ENCODE measurements at places on chromosomes 6 and 20.

GRCh38 chr6:148864941-148865340 is 118.1 kb downstream of the UST start:
- DNase-seq = no peak

DNA sequence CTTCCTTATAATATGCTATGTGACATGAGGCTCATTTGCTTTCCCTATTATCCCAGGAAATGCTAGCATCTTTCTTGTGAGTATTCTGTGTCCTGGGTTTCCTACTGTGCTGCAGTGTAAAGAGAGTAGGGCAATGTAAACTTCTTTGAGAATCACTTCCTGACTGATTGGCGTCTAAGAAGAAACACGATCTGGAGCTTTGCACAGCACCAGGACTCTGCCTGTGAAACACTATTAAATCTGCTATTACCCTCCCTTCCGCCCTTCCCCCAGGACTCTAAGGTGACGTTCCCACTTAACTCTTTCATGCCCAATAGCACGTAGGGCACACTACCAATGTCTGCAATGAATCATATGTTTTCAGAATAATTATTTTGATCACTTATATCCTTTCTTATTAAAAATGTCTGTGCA is 607.3 kb upstream of the CITED2 start:
- DNase-seq = peak; percentile 41

DNA sequence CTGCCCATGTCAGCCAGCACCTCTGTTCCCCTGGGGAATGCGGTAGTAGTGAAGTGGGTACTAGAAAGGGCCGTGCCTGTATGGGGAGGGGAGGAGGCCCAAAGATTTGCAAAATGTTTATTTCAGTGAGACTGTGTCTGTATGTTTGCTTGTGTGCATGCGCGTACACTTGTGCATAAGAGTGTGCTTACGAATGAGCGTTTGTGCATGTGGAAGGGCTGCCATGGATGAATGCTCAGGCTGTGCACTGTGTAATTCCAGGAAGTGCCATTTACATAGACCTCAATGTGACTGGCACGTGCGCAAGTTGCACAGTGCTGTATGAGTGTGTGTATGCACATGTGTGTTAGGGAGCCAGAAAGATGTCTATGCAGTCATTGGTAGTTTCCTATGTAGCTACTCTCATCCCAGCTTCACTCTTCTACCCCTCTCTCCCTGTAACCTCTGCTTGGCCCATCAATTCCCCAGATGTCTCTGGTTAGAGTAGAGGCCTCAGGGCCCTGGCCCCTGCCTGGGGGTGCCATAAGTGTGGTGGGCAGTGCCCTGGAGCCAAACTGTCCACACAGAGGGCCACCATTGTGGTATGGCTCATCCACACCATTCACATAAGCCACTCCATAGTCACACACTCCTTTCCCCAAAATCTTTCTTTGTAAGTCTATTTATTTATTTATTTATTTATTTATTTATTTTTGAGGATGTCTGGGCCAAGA is 26.8 kb upstream of the SLC22A7 start:
- no peak for DNase-seq

GRCh38 chr20:46701556-46701955 is 7.9 kb upstream of the SLC2A10 start:
- no peak for DNase-seq

GRCh38 chr20:1994627-1995026 is 769 bp upstream of the PDYN start:
- DNase-seq = no peak

DNA sequence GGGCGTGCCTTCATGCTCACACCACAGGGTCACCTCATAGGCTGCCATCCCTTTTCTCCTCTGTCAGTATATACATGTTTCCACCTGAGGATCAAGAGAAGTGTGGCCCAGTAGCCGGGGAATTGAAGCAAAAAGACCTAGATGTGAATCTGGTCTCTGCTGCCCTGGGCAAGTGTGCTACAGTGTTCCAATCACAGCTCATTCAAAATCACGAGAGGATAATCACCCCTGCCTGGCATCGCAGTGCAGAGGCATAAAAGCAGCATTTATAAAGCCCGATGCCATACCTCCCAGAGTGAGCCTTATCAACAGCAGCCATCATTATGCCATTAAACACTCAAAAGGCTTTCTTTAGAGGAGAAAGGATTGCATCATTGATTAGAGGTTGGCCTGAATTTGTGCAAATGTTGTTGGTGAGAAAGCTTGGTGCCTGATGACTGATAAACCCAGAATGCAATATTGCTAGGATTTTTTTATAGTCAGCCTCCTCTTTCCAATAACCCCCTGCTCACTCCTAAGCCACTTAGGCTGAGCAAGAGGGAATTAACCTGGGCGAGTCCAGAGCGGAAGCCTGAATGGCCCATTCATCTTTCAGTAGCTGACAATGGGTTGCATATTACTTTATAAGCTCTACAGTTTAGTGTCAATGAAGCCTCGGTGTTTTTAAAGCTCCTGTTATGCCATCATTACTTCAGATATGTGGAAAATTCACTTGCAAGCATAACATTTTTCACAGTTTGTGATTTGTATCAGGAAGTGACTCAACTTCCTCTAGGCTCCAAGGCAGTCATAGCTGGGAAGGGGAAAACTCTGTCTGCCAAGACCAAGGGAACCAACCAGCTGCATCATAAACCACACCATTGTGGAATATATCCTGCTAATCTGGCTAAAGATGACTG is 92.5 kb upstream of the NXT1 start:
- DNase-seq = peak; percentile 68

DNA sequence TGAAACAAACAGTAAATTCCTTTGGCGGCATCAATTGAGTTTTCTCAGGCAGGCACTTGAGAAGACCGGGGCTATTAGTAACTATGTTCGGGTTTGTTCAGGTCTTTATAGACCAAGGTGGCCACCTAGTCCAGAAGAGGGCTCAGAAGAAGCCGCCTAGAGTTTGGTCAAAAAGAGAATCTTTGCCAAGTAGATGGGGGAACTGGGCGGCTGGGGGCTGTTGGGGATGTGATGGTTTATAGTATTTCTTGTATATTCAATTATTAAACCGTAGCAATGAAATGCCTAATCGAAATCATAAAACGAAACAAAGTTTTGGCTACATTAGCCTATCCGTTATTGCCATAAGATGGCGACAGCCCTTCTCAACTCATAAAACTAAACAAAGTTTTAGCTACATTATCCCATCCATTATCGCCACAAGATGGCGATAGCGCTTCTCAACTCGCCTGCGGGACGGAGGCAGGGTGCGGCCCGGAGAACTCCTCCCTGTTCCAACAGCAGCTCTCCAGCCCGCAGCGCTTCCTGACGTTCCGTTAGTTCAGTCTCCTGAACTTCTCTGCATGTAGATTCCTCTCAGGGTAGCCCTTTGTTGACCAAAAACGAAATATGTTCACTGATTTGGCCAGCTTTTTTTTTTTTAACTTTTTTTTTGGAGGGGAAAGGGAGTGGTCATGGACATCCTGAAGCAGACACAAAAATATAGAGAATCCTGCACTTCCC is 120.5 kb upstream of the PRSS16 start:
- no peak for DNase-seq

- DNase-seq = no peak
These were observed 7.6 kb downstream of the CDKN1A start for GRCh38 chr6:36685926-36686667.

GRCh38 chr20:10347086-10347880 is 86.7 kb downstream of the MKKS start:
- no peak for DNase-seq

DNA sequence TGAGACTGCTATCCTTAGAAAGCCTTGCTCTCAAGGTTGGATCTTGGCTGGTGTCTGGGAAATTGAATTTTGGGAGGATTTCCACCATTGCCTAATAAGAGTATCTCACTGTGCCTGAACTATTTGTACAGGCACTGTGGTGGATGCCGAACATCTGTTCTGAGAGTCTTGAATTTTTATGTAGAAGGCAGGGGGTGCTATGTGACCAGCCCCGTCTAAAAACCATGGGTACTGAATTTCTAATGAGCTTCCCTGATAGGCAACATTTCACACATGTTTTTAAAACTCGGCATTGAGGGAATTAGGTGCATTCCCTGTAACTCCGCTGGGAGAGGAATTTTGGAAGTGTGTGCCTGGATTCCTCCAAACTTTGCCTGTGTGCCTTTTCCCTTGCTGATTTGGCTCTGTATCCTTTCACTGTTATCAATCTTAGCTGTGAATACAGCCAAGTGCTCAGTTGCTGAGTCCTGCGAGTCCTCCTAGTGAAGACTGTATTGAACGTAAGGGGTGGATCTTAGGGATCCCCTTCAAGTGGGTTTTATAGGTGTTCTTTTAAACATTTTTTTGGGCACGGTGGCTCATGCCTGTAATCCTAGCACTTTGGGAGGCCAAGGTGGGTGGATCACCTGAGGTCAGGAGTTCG is 27.6 kb upstream of the SCAF8 start:
- no peak for DNase-seq

DNA sequence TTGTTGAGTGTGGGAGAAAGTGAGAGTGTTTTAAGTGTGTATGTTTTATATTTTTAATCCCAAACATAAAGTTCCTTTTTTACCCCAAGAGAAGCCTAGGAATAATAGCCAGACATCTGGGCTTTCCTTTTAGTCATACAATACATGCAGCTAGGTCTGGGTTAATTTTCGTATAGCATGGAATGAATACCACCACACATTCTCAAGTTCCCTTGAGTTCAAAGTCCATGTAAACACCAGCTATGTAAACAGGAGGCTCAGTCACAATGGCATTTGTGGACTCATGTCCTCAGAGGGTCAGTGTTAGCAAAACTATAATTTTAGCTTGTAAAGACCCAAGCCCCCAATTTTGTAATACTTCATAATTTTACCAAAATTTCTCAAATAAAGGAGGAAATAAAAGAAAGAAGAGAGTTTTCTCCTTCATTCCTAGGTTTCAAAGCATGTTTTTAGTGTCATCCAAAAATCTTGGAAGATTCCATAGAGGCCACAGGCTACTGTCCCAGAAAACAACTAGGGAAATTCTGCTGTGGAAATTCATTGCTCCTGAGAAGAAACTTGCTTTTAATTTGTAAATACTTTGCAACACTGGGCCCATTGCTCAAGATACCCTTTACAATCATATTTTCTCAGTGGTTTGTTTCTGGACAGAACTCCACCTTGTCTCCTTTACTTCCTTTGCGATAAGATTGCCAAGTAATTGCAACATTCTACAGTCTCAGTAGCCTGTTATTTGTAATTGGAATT is 671.2 kb downstream of the COL12A1 start:
- no peak for DNase-seq

DNA sequence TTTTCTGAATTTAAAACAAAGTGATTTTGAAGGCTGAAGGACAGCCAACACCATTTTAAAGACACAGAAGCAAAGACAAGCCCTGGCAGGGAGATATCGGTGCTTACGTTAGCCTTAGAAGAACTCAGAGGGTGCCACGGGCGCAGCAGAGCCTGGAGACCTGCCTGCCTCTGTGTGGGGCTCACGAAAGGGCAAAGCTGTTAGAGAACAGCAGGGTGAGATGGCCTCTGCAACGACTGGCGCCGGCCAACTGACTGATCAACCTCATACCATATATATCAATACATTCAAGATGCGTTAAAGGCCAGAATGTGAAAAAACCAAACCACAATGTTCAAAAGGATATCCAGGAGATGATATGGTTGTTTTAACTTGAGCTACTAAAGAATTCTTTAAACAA is 151.0 kb upstream of the RPS6KA2 start:
- no peak for DNase-seq

- no peak for DNase-seq
These were observed 123.6 kb upstream of the LRFN2 start for GRCh38 chr6:40710626-40711330.

DNA sequence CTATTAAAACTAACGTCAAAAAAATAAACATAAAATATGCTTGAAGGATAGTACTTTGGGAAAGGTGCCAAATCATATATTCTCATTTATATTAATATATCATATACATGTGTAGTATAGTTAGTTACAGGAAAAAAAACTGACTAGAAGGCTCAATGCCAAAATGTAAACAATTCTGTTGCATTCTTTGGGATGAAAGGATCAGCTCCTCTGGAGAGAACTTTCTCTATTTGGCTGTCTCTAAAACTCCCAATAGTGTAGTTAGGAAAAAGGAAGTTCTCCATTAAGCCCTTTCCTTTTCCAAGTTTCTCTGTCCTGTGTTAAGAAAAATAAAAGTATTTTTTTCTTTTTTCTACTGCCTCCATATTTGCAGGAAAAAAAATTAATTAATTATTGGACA is 86.5 kb upstream of the BTN3A2 start:
- DNase-seq = no peak

DNA sequence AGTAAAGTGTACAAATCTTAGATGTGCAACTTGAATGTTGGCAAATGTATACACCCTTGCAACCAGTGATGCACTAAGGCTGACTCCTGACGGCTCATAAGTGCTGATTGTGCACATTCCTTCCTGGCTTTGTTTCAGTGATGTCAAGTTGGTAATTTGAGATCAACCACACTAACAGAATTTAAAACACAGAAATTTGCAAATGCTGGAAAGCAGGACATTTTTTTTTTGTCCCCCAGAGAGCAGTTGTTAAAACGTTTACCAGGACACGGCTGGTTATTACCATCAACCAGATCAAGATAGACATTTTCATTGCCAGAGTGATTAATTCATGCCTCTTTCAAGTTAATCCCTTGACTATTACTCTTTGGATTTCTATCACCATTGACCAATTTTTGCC is 735.6 kb downstream of the RFPL4B start:
- DNase-seq = no peak

DNA sequence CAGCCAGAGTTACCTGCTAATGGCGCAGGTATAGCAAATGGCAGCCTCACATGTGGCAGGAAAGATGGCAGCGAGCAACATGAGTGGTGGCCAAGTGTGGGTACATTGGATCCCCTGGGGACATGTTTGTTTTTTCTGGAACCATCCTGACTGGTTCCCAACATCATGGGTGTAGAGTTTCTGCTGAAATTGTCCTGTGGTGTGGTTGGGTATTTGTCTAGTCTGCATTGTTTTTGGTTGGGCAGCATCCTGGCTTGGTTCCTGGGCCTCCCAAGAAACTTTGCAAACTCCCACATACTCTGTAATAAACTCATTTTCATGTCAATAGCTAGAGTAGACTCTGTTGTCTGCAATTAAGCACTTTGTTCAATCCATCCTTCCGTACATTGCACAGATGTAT is 282.6 kb downstream of the CDC5L start:
- no peak for DNase-seq

DNA sequence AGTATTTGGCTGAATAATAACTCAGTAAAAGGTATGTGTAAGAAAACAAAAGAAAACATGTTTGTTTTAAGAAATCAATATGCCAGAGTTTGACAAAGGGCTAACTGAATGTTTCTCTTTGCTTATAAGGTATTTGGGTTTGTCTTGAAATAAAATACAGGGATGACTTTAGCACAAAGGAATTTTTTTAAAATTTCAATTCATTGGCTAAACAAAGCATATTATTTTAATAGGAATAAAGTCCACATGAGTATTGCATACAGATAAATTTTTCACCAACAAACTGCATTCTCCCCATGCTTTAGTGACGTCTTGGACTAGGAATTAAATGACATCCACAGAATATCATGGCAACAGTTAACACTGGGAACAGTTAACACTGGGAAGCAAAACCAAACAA is 480.0 kb upstream of the JAG1 start:
- no peak for DNase-seq

- no peak for DNase-seq
These were observed 266.5 kb upstream of the QKI start for GRCh38 chr6:163147994-163148393.

- DNase-seq = no peak
These were observed 87.8 kb downstream of the UTRN start for GRCh38 chr6:144372611-144373594.

Data from NCI-H1417 treated with DMSO at 0.1 percent for 48 hours (cell line).